Activated naive CD4-positive, alpha-beta T cell treated with anti-CD3 and anti-CD28 coated beads, Interleukin-2, amount 50 U/mL, for 16 hours (primary cell): ENCODE measurements at places on chromosomes 1 and 21.

DNA sequence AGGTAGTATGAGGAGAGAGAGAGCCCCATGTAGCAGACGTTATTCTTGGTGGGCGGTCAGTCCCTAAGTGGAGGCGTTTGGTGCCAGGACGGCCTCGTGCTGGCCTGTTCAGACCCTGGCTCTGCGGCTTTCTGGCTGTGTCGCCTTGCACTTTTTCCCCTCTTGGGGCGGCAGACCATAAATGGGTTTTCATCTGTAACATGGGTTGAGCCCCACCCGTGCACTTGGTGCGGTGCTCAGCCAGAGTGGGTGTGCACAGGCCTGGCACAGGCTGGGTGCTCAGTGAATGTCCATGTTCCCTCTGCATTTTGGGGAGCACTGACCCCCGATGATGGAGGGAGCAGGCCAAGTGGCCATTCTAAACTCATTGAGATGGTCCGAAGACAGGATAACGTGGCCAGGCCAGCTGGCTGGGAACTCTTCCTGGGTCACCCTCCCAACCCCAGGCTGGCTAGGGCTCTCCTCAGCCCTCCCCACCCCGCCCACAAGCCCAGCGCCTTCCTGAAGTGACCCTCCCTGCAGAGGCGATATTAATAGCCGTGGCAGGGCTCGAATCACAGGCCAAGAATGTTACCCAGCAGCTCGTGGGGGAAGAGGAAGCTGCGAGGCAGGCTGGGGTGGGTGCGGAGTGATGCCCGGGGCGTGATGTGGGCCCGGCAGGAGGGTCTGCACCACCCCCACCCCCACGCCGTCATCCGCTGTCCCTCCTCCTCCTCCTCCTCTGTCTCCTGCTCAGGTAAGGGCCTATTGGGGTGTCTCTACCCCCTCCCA is 78.5 kb downstream of the ARHGEF10L start:
- DNase-seq, result no peak

DNA sequence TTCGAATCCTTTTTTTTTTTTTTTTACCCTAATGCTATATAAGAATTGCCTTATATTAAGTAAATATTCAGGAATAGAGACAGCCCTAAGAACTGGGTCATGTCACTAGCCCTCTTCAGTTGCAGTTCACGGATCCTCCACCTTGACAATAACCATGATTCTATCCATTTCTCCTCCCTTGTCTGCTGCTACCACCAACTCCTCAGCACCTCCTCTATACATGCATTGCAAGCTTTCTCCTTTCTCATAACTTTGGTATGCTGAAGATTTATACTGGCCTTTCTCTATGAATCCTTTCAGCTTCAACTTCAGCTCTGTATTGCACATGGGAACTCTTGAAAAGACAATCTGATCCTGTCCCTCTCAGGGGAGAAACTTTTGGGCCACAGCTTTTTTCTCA is 14.3 kb upstream of the DR1 start:
- DNase-seq, result no peak

- DNase-seq, result no peak
These were observed 37.8 kb downstream of the LPAR3 start for GRCh38 chr1:84855168-84855567.

DNA sequence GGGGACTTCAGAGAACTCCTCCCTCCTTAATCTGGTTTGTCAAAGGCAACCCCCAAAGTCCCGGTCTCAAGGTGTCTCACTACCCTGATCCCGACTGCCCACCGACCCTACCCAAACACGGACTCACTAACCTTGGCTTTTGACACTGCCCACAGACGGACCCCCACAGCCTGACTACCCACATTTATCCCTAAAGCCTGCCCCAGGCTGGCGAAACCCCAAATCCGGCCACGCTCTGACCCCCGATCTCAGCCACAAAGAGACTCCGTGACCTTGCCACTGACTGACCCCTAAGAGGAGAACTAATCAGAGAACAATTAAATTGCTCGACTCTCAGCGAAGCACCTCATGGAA is 5.2 kb downstream of the ID3 start:
- DNase-seq, result no peak

- DNase-seq, result no peak
These were observed 9.4 kb upstream of the THEMIS2 start for GRCh38 chr1:27862671-27863537.

DNA sequence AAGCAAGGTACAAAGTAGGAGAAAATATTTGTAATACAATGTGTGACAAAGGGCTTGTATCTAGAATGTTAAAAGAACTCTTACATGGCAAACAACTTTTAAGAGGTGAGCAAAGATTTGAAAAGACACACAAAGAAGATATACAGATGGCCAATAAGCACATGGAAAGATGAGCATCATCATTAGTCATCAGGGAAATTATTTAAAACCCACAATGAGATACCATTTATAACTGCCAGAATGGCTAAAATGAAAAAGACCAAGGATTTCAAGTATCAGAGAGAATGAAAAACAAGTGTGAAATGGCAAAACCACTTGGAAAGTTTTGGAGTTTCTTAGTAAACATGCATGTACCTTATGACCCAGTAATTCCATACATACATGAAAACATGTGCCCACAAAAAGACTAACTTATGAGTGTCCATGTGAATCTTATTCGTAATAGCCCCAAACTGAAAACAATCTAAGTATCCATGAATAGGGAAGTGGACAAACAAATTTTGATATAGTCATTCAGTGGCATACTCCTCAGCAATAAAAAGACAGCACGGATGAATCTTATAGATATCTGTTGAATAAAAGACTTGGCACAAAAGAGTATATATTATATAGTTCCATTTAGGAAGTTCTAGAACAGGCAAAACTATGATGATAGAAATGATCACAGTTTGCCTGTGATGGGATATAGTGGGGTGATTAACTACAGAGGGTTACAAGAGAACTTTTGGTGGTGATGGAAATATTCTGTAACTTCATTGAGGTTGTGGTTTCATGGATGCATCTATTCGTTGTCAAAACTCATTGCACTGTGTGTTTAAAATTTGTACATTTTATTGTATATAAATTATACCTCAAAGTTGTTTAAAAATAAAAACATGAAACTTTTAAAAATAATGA is 82.0 kb downstream of the DISP1 start:
- DNase-seq, result no peak

GRCh38 chr1:177796561-177796960 is 173.3 kb downstream of the SEC16B start:
- DNase-seq, result no peak

DNA sequence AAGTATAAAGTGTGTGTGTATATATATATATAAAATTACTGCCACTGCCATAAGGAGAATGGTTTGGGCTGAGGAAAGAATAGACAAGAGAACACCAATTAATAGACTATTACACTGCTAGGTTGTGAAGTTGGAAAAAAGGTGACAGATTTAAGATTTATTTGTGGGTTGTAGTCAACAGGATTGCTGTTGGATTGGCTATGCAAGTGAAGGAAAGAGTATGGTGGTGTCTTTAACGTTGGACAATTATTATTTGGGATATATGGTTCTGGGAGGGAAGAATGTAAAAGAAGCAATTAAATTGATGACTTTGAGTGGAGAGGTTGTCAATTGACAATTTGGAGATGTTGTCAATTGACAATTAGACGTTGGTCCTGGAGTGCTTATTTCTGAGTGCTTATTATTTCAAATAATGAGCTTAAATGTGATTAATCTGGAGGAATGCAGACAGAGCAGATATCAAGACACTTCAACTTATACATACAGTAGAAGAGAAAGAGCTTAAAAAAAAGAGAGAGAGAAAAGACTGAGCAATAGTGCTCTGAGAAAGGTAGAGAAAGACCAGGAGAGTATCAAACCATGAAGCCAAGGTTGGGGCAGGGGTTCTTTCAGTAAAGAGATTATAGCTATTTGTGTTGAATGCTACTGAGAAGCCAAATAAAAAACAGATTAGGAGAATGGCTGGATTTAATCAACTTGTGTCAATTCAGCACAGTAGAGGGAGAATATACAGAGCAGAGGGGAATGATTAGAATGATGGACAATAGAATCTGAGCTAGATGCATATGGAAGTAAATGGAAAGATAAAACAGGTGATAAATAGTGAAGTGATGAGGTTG is 9.7 kb downstream of the PTGS2 start:
- no peak for DNase-seq

DNA sequence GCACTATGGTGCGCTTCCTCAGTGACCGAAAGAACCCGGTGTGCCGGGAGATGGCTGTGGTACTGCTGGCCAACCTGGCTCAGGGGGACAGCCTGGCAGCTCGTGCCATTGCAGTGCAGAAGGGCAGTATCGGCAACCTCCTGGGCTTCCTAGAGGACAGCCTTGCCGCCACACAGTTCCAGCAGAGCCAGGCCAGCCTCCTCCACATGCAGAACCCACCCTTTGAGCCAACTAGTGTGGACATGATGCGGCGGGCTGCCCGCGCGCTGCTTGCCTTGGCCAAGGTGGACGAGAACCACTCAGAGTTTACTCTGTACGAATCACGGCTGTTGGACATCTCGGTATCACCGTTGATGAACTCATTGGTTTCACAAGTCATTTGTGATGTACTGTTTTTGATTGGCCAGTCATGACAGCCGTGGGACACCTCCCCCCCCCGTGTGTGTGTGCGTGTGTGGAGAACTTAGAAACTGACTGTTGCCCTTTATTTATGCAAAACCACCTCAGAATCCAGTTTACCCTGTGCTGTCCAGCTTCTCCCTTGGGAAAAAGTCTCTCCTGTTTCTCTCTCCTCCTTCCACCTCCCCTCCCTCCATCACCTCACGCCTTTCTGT is 7.3 kb upstream of the PIGV start:
- no peak for DNase-seq

GRCh38 chr21:42534421-42535378 is 21.0 kb downstream of the SLC37A1 start:
- no peak for DNase-seq

- DNase-seq, result no peak
These were observed 6.2 kb downstream of the CORT start for GRCh38 chr1:10456048-10456447.

GRCh38 chr1:205769641-205770365 is 5.5 kb downstream of the RAB29 start:
- no peak for DNase-seq

DNA sequence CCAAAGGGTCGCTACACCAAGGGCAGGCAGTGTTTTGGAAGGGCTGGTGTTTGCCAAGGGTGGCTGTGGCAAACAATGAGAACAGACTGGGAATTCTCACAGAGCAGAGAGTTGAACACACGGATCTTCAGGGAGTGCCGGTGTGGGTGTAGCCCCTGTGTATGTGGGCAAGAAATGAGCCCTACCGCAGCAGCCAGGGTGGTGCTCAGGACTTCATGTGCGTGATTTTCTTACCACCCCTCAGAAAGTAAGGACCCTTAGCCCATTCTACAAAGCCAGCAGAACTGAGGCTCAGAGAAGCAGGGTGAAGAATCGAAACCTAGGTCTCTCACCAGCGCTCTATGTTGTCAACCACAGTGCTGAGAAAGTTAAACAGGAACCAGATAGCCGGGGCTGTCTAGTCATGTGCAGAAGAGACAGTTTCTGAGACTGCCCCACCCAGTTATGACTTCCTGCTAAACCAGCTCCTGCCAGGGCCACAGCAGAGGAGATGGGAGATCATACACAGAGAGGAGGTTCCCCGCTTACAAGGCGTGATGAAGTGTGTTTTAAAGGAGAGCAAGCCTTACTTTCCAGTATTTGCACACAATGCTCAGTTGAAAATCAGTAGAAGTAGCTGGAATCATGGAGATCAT is 21.9 kb upstream of the MORC3 start:
- DNase-seq, result peak; percentile 61

GRCh38 chr1:16371725-16372124 is 4.7 kb downstream of the SZRD1 start:
- no peak for DNase-seq

DNA sequence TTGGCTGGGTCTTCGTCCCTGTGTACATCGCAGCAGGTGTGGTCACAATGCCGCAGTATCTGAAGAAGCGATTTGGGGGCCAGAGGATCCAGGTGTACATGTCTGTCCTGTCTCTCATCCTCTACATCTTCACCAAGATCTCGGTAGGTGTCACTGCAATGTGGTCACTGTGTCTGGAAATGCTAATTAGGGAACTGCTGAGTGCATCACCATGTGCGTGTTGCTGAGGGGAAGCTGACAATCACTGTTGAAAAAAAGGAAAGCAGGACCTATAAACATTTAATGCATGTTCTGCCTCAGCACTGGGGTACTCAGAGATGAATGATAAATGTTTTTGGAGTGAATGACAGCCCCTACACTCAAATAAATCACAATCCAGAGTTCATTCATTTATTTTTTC is 6.8 kb downstream of the SLC5A9 start:
- no peak for DNase-seq

- no peak for DNase-seq
These were observed 1074.4 kb downstream of the ADGRL2 start for GRCh38 chr1:82875170-82875569.

DNA sequence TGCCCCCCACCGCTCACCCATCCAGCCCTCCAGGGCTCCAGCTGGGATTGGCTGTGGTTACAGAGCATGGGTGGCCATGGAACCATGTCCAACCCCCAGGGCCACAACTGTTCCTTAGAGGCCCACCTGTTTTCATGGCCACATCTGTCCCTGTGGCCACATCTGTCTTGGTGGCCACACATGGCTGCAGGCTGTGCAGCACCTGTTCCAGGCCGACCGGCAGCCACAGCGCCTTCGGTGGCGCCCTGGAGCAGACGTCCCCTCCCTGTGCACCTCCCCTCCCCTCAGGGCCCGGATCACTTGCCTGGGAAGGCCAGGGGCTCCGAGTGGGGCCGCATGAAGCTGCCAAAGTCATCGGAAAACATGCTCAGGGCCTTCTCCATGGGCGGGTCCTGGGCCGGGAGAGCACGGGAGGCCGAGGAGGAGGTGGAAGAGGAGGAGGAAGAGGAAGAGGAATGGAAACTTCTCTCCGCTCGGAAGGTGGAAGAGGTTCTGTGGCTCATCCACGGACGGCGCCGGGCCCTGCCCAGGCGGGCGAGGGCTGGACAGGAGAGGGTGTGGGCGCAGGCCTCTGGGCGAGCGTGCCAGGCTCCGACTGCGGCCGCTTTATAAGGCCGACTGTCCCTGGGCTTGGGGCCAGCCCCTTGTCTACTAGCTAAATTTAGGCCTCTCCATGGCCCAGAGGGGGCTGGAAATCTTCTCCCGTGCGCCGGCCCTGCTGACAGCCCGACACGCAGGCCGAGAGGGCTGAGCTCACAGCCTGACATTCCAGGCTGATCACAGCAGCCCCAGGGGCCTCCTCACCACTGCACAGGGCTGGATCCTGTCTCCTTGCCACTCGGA is at the start of gene HSPB7:
HSPB7 (minus strand) TSS at position 583 of the 843 bp plus-strand sequence; CDS start at position 503, 80 bp downstream.
- DNase-seq, result no peak

GRCh38 chr1:9592510-9593075 is 3.9 kb downstream of the TMEM201 start:
- no peak for DNase-seq

DNA sequence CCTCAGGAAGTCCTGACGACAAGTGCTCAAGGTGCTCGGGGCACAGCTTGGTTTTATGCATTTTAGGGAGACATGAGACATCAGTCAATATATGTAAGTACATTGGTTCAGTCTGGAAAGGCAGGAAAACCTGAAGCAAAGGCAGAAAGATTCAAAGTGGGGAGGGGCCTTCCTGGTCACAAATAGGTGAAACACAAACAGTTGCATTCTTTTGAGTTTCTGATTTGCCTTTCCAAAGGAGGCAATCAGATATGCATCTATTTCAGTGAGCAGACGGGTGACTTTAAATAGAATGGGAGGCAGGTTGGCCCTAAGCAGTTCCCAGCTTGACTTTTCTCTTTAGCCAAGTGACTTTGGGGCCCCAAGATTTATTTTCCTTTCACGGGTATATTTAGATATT is 8.9 kb upstream of the RNF187 start:
- no peak for DNase-seq

GRCh38 chr1:179786815-179787685 is 44.0 kb downstream of the FAM163A start:
- DNase-seq, result no peak

- no peak for DNase-seq
These were observed 237.6 kb downstream of the NTNG1 start for GRCh38 chr1:107378426-107378825.
